Activated CD4-positive, alpha-beta memory T cell treated with anti-CD3 and anti-CD28 coated beads, Interleukin-2, amount 10 ng/mL, durations not matched to agents 7 days and 5 days (primary cell): ENCODE measurements at places on chromosomes 16 and 17. TPM values are rescaled to one million over a fixed set of nuclear protein-coding genes. Genes with fewer than 3 reads are reported as not detected.

Gene SDR42E2
- total RNA-seq = not detected

Gene OR1A1
- 0.05 TPM for total RNA-seq

Gene MYH8
- not detected for total RNA-seq

Gene CPNE7
- total RNA-seq = 3.3 TPM

Gene INPP5K
- total RNA-seq = 58.1 TPM

Gene EVI2B
- 109 TPM for total RNA-seq

Gene CCDC154
- 2.2 TPM for total RNA-seq

Gene PRSS8
- total RNA-seq = not detected

Gene CACNA1H
- 0.58 TPM for total RNA-seq

- no peak overlapping the region for H3K27ac ChIP-seq
- no peaks in the 10 kb centered on the region for H3K27me3 ChIP-seq
- H3K4me1 ChIP-seq = peaks cover 36% of the 10 kb centered on the region
- DNase-seq = no peak
- no peaks in the 10 kb centered on the region for H3K36me3 ChIP-seq
These were observed 6.3 kb upstream of the CBFB start for GRCh38 chr16:67022531-67023214.

- no peak for DNase-seq
- H3K27me3 ChIP-seq = peaks cover 14% of the 10 kb centered on the region
- H3K4me1 ChIP-seq = peaks cover 73% of the 10 kb centered on the region
- H3K36me3 ChIP-seq = no peaks in the 10 kb centered on the region
- no peak overlapping the region for H3K4me3 ChIP-seq
- H3K27ac ChIP-seq = peak overlapping the region; percentile 21
These were observed 18.9 kb upstream of the TBX21 start for GRCh38 chr17:47713980-47714700.

DNA sequence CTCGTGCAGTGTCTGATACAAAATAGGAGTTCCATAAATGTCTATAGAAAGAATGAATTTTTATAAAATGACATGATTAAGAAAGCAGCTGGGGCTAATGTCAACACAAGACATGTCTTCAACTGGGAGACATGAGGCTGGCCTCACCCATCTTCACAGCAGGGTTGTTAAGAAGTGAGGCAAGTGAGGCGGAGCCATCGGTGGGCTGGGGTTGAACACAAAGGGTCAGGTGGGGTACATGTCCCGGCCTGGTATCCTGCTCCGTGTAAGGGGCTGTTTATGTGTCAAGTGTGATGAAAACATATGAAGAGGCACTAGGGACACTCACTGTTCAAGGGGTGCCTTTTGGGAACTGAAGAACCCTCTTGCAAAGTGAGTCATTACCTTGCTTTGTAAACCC, 22.1 kb downstream of the CDK5R1 start:
- no peak overlapping the region for H3K27ac ChIP-seq
- H3K4me1 ChIP-seq = peaks cover 20% of the 10 kb centered on the region

DNA sequence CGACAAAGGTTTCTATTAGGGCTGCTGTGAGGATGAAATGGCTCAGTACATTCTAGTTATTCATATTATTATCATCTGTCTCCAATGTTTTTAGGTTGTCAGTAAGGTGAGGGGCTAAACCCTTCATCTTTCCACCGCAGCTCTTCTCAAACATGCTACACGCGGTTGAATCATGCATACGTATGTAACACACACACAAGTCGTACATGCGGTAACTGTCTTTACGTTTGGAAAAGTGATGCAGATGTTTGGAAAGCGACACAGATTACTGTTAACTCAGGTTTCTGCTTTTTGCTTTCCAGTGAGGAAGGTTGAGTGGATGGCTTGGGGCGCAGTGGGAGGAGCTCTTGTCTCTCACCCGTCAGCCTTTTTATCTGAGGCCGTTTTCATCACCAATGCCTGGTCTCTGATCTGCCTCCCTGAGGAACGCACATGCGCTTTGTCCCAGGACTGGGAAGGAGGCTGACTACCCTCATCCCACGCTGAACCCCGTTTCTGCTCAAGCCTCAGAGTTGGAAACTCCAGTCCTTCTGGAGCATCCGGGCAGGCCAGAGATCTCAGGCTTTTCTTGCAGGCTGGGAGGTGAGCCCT, 3.2 kb upstream of the FOXL1 start:
- peaks cover 66% of the 10 kb centered on the region for H3K27me3 ChIP-seq
- H3K4me3 ChIP-seq = no peak overlapping the region
- H3K27ac ChIP-seq = no peak overlapping the region
- peaks cover 9% of the 10 kb centered on the region for H3K4me1 ChIP-seq

DNA sequence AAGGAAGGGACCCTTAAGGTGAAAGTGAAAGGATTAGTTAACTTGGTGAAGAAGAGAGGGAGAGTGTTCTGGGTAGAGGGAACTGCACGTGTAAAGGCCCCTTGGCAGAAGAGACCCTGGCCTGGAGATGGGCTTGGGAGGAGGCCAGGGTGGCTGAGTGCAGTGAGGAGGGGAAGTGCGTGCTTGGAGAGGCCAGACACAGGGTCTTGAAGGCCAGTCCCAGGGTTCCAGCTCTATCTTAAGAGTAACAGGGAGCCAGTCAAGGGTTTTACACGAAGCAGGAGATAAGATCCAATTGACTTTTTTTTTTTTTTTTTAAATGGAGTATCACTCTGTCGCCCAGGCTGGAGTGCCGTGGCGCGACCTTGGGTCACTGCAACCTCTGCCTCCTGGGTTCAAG, 15.2 kb upstream of the DOK4 start:
- no peak overlapping the region for H3K4me3 ChIP-seq
- H3K27ac ChIP-seq = no peak overlapping the region
- DNase-seq = no peak
- H3K4me1 ChIP-seq = peaks cover 11% of the 10 kb centered on the region
- H3K27me3 ChIP-seq = no peaks in the 10 kb centered on the region
- no peaks in the 10 kb centered on the region for H3K36me3 ChIP-seq

DNA sequence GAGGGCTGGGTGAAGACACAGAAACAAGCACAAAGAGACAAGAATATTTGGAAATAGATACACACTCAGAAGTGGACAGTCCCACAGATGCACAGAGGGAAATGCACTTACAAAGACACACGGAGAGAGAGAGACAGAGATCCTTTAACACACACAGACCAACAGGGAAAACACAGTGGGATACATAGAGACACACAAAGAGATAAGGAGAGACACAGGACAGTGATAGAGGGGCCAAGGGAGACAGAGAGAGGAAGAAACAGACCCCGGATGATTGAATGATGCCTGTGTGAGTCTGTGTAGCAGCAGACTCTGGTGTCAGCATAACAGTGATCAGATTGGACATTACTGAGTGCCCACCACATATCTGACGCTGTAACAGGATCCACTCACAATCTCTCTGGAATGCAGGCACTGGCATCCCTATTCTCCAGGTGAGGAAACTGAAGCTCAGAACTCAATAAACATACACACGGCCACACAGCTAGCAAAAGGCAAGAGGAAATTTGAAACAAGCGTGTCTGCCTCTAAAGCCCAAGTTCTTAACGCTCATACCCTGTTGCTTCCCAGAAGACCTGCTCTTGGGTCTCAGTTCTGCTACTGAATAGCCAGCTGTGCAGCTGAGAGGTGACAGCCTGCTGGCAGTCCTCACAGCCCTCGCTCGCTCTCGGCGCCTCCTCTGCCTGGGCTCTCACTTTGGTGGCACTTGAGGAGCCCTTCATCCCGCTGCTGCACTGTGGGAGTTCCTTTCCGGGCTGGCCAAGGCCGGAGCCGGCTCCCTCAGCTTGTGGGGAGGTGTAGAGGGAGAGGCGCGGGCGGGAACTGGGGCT, 186.3 kb upstream of the NLRP1 start:
- peaks cover 3% of the 10 kb centered on the region for H3K4me1 ChIP-seq
- no peak overlapping the region for H3K27ac ChIP-seq
- H3K27me3 ChIP-seq = peaks cover 31% of the 10 kb centered on the region
- DNase-seq = no peak
- no peaks in the 10 kb centered on the region for H3K36me3 ChIP-seq

- H3K27ac ChIP-seq = no peak overlapping the region
- H3K4me3 ChIP-seq = no peak overlapping the region
- no peak for DNase-seq
- no peaks in the 10 kb centered on the region for H3K27me3 ChIP-seq
- no peaks in the 10 kb centered on the region for H3K36me3 ChIP-seq
- H3K4me1 ChIP-seq = no peaks in the 10 kb centered on the region
These were observed 2103.1 kb downstream of the TP53TG3F start for GRCh38 chr16:35562471-35562870.

- H3K27me3 ChIP-seq = no peaks in the 10 kb centered on the region
- DNase-seq = no peak
- H3K27ac ChIP-seq = peak overlapping the region; percentile 93
These were observed 78.0 kb downstream of the MPRIP start for GRCh38 chr17:17120294-17120693.

GRCh38 chr16:64136743-64137142, 985.1 kb downstream of the CDH11 start:
- no peak for DNase-seq
- H3K27ac ChIP-seq = no peak overlapping the region
- no peaks in the 10 kb centered on the region for H3K4me1 ChIP-seq
- no peak overlapping the region for H3K4me3 ChIP-seq

DNA sequence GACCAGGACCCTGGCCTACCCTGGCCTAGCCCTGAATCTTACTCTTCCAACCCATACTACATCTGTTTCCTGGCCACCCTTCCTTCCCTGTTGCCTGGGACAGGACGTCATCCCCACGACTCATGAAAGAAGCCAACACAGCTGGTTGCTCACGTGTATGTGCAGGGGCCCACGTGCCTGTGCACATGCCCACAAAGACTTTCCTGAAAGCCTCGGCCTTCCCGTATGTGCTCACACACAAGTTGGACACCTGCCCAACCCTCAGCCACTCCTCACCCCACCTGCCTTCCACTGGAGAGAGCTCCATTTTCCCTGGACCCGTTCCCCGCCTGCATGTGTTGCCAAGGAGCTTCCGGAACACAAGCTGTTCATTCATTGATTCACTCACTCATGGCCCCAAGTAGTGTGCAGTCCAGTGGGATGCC, 7.0 kb downstream of the PLXDC1 start:
- H3K4me1 ChIP-seq = no peaks in the 10 kb centered on the region
- DNase-seq = no peak
- no peaks in the 10 kb centered on the region for H3K36me3 ChIP-seq
- no peak overlapping the region for H3K27ac ChIP-seq

DNA sequence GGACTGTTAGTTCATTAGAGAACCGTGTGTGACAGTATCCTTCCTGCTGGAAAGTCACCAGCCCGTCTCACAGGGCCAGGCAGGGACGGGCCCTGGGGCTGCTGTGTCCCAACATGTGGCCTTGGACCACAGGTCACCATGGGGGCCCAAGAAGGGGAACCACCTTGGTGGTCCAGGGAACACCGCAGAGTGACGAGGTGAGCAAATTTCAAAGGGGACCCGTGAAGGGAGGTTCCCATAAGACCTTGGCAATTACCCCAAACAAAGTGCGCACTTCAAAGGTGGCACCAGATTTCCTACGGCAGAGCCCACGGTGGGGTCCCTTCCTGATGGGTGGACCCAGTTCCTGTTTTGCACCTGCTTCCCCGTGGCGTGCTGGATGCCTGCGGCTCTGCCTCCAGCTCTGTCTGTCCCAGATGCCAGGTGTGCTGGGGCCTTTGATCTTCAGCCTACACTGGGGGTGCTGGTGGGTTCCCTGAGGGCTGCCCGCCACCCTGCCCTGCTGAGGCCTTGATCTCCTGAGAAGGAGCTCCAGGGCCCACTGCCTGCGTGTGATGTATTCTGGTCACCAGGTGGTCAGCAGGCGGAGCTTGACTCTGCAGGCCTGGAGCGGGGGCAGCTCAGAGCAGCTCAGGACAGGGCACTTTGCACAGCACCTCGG, 27.0 kb downstream of the SLC7A5 start:
- peak overlapping the region; percentile 51 for H3K27ac ChIP-seq
- no peaks in the 10 kb centered on the region for H3K27me3 ChIP-seq
- peaks cover 3% of the 10 kb centered on the region for H3K4me1 ChIP-seq

GRCh38 chr17:30808785-30809286, 15.7 kb downstream of the CRLF3 start:
- H3K4me3 ChIP-seq = peak overlapping the region; percentile 82
- H3K27ac ChIP-seq = peak overlapping the region; percentile 100

- no peaks in the 10 kb centered on the region for H3K4me1 ChIP-seq
- no peak overlapping the region for H3K4me3 ChIP-seq
- no peak overlapping the region for H3K27ac ChIP-seq
- no peaks in the 10 kb centered on the region for H3K36me3 ChIP-seq
- no peak for DNase-seq
These were observed 200.1 kb downstream of the CBLN1 start for GRCh38 chr16:49081554-49081953.

DNA sequence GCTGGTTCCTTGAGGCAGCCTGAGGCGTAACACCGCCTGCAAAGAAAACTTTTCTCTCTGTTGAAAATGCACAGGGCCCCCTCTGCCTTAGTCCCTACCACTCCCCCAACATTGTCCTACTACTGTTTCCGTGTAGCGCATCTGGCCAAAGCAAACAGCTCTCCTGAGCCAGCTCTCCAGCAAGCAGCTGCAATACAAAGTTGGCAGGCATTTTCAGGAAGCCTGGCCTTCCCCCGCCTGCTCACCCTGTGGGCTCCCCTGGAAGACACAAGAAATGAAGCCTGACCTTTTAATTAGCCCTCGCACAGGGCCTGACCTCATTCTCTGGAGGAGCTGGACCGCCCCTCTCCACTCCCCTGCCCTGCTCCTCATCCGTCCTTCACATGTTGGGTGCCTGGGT, 66.7 kb downstream of the SOX9 start:
- H3K4me1 ChIP-seq = no peaks in the 10 kb centered on the region
- H3K27ac ChIP-seq = no peak overlapping the region
- no peaks in the 10 kb centered on the region for H3K36me3 ChIP-seq

DNA sequence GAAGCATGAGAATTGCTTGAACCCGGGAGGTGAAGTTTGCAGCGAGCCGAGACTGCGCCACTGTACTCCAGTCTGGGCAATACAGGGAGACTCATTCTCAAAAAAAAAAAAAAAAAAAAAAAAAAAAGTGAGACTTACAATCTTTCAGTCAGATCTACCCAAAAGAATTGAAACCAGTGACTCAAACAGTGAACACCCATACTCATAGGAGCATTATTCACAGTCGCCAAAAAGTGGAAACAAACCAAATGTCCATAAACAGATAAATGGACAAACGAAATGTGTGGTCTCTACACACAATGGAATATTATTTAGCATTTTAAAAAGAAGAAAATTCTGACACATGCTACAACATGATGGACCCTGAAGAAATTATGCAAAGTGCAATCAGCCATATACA, 9.1 kb upstream of the SCNN1B start:
- peaks cover 17% of the 10 kb centered on the region for H3K27me3 ChIP-seq
- peaks cover 8% of the 10 kb centered on the region for H3K4me1 ChIP-seq
- no peak overlapping the region for H3K4me3 ChIP-seq
- no peak overlapping the region for H3K27ac ChIP-seq
- DNase-seq = no peak
- no peaks in the 10 kb centered on the region for H3K36me3 ChIP-seq

DNA sequence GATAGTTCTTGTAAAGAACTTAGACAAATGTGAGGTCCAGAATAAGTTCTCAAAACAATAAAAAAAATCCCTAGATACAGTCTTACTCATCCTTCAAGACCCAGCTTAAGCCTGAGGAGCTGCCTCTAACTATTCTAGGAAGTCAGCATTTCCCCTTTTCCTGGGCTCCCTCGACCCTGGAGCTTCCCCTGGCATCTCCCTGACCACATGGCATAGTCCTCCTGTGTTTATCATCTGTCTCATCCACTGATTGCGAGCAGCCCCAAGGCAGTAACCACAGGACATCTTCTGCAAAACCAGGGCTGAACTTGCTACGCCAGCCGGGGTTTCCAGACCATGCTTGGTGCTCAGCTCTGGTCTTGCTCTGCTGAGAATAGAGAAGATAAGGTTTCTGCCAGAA, 36.7 kb upstream of the NLRP1 start:
- no peaks in the 10 kb centered on the region for H3K36me3 ChIP-seq
- H3K27ac ChIP-seq = no peak overlapping the region
- no peak for DNase-seq
- H3K4me3 ChIP-seq = no peak overlapping the region
- H3K27me3 ChIP-seq = peaks cover 19% of the 10 kb centered on the region
